ENCODE measurements at places on chromosomes 16 and 17. TPM values are rescaled to one million over a fixed set of nuclear protein-coding genes. Genes with fewer than 3 reads are reported as not detected.

SPATA32 gene
- total RNA-seq = not detected

C17orf50 gene
- not detected for total RNA-seq

DNA sequence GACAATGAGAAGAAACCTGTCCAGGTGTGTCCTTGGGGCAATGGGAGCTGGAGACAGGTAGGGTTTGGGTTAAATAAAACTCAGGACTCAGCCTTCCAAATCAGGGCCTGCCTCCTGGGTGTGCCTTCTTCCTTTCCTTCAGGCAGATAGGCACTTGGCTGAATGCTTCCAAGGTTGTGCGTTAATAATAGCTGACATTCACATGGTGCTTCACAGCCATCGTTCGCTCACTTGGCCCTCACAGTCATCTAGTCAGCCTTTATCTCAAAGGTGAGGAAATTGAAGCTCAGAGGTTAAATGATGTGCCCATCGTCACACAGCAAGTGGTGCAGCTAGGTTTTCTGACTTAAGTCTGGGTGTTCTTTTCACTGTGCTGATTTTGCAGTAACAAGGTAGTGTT is 9.5 kb downstream of the NFE2L1 start:
- H3K36me3 ChIP-seq = no peaks in the 10 kb centered on the region
- no peaks in the 10 kb centered on the region for H3K27me3 ChIP-seq
- peaks cover 15% of the 10 kb centered on the region for H3K4me1 ChIP-seq
- H3K27ac ChIP-seq = no peak overlapping the region

DNA sequence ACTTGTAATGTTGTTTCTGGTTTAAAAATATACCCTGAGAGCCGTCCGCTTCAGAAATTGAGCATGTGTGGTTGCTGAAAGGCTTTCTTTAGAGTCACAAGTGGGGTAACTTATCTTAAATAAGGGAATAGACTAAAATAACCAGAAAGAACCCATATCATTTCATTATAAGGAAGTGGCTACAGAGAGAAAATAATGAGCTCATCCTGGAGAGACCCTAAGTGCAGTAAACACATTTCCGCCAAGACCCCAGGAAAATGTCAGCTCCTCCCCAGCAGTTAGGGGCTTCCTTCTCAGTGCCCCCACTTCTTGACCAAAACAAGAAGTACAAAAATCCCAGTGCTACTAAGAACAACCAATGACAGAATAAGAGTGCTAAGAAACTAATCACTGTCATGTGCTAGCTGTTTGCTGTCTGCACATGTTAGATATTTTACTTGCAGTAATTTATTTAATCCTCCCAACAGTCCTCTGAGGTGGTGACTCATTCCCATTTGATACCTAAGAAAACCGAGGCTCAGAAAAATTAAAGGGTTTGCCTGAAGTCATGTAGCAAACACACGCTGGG is 83.5 kb downstream of the CDYL2 start:
- no peaks in the 10 kb centered on the region for H3K36me3 ChIP-seq
- no peaks in the 10 kb centered on the region for H3K4me1 ChIP-seq
- H3K27me3 ChIP-seq = no peaks in the 10 kb centered on the region

GRCh38 chr17:15307710-15308111 is 33.7 kb downstream of the TEKT3 start:
- peaks cover 2% of the 10 kb centered on the region for H3K4me1 ChIP-seq
- no peak overlapping the region for H3K27ac ChIP-seq
- DNase-seq = peak; percentile 51
- no peak overlapping the region for H3K4me3 ChIP-seq
- H3K36me3 ChIP-seq = no peaks in the 10 kb centered on the region

- no peak overlapping the region for H3K4me3 ChIP-seq
- H3K27ac ChIP-seq = no peak overlapping the region
- H3K27me3 ChIP-seq = no peaks in the 10 kb centered on the region
These were observed 28.9 kb downstream of the LCMT1 start for GRCh38 chr16:25140459-25140858.

- no peak overlapping the region for H3K4me3 ChIP-seq
- H3K4me1 ChIP-seq = no peaks in the 10 kb centered on the region
- no peaks in the 10 kb centered on the region for H3K27me3 ChIP-seq
- no peak overlapping the region for H3K27ac ChIP-seq
- DNase-seq = no peak
These were observed 77.9 kb downstream of the CCT6B start for GRCh38 chr17:34883106-34884000.

Measured in ovary (tissue), 10 donors.